Iris pigment epithelial cell (primary cell): ENCODE measurements at places on chromosomes 13 and 19.

DNA sequence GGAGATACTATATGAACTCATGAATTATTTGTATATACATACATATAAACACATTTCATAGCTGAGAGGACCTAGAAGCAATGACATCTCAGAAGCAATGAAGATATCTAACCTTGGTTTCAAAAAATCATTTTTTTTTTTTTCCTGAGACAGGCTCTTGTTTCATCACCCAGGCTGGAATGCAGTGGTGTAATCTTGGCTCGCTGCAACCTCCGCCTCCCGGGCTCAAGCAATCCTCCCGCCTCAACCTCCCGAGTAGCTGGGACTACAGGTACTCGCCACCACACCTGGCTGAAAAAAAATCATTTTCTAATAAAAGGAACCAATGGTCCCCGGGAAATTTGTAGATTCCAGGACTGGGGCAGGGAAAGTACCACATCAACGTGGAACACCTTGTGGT, 4.0 kb downstream of the ZNF565 start:
- peak; percentile 52 for DNase-seq

DNA sequence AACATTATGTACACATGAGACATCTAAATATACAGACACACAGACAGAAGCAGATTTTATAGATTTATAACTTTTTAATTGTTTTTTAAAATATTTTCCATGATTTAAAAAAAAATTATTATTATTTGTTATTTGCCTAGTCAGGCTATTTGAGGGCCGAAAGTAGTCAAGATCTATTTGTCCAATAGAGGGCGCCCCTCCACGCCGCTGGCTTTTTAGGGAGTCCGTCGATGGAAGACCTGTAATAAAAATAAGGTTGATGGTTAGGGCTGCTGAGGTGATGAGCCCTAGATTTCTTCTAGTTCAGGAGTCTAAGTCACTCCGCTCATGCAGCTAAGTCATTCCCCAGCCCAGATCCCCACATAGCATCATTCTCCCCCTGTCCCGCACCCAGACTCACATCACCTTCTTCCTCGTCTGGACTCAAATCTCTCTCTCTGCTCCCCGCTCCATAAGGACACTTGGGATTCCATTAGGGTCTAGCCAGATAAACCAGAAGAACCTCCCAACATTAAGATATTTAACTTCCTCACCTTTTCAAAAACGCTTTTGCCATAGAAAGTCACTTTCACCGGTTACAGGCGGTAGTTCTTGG, 33.9 kb upstream of the CEACAM21 start:
- peak; percentile 18 for DNase-seq

DNA sequence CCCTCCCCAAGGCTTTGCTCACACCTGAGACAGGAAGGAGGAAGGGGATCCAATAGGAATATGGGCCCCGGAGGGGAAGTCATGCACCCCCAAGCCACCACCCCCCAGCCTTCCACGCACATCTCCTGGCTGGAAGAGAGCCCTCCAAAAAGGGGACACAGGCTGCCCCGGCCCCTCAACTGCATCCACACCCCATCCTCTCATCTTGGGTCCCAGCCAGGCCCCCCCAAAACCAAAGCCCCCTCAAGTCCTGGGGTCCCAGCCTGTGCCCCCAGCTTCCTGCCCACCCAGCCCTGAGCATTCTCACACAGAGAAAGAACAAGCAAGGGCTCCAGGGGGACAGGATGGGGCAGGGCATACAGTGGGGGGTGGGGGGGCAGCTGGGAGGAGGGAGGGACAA, 12.1 kb downstream of the SMIM24 start:
- no peak for DNase-seq

DNA sequence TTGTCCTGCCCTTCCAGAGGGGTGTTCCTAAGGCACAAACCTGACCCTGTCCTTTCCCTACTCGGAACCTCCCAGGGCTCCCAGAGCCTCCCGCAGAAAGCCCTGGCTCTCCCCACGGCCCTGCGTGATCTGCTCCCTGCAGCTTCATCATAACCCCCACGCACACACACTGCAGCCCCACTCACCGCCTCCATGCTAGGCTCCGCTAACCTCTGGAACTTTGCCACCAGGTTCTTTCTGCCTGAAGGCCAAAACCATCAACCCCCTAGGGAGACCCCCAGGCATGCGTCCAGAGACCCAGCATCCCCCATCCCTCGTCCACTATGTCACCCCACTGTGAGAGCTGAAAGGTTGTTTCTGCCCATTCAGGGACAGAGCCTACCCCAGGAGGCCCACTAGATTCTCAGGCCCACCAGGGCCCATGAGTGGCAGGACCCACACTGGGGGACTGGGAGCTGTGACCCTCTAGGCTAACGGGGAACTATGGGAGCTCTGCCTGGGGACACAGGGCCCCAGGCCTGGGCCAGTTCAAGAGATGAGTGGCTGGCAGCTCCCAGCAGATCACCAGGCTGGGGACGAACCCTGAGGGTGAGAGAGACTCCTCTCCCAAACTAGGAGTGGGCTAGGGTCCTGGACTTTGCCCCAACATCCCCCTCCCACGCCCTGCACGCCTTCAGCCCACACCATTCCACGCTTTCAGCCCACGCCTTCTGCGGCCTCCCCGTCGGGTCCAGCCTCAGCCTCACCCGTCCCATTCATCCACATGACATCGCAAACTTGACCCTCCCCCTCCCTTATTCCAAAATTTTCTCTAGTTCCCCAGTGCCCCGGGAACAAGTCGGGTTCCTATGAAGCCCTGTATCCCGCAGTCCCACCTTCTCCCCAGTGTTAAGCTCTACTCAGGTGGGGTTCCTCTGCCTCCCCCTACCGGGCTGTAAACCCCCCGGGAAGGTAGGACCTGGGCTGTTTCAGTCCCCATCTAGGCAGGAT, 33.2 kb upstream of the PNMA8B start:
- no peak for DNase-seq

- no peak for DNase-seq
Measured at GRCh38 chr19:1865172-1866010, 2.0 kb upstream of the KLF16 start.

DNA sequence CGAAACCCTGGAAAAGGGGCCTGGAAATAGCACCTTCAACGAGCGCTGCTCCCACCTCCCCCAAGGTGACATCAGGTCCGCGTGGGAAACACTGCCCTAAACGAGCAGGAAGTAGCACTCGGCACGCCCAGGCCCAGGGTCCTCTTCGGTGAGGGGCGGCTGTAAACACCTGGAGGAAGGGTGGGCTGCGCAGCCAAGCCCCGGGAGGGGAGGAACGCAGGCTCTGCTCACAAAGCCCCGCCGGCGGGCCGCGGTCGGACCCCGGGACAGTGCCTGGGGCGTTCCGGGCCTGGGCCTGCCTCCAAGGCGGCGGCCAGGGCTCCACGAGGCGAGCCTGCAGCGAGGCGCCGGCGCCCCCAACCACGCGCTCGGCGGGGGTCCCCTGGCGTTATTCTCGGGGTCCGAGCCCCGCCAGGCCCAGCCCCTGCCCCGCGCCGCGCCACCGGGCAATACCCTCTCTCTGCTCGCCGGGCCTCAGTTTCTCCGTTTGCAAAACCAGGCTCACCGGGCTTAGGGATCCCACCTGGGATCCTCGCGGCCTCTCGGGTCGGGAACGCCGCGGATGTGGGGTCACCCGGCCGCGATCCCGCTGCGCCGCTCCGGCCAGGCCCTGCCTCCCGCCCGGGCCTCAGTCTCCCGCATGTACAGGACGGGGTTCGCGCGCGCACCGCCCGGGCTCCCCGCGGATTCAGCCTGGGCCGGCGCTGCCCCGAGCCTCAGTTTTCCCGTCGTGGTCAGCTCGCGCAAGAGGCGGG, 630 bp downstream of the RNF126 start:
- DNase-seq, result peak; percentile 35

DNA sequence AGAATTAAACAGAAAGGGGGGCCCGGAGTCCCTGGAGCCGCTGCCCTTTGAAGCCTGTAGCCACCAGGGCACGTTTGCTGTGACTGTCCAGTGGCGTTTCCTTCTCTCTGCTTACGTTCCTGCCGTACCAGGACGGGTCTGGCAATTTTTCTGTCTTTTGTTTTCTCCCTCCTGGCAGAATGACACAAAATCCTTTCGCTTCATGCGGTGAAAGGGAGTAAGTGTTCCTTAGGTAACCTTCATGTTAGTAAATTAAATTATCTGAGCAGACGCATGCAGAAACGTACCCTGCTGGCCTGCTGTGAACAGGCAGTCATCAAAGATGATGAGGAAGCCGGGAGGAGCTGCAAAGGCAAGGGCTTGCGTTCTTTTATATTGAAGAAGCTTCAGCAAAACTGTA, 299.3 kb upstream of the ARGLU1 start:
- peak; percentile 18 for DNase-seq

DNA sequence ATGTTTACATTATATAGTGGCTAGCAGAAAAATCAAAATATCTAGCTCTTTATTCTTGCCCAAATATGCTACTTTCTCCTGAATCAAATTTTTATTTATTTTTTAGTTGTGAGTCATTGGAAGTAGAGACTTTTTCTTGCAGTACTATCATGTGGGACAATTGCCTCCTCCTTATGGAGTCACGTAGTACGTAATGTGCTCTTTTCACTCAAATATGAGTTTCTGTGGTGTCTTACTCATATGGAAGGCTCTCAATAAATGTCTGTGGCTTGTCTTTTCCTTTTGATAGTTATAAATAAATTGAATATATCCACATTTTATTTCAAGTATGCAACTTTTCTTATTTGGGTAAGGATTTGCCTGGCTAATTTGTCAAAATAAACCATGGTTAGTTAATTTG, 1411.0 kb upstream of the SLC10A2 start:
- DNase-seq, result peak; percentile 94

DNA sequence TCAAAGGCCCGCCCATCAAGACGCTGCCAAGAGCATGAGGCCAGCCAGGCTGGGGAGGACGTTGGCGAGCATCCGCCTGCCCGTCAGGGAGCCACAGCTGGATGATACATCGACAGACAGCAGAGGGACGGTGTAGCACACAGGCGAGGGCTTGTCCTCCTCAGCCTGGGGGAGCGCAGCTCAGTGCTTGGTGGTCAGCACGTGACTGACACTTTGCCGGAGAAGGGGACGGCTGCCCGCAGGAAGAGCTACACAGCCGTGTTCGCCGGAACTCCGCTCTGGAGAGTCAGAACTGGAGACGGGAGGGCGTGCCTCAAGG, 34.1 kb downstream of the CSNK1G2 start:
- DNase-seq, result no peak

DNA sequence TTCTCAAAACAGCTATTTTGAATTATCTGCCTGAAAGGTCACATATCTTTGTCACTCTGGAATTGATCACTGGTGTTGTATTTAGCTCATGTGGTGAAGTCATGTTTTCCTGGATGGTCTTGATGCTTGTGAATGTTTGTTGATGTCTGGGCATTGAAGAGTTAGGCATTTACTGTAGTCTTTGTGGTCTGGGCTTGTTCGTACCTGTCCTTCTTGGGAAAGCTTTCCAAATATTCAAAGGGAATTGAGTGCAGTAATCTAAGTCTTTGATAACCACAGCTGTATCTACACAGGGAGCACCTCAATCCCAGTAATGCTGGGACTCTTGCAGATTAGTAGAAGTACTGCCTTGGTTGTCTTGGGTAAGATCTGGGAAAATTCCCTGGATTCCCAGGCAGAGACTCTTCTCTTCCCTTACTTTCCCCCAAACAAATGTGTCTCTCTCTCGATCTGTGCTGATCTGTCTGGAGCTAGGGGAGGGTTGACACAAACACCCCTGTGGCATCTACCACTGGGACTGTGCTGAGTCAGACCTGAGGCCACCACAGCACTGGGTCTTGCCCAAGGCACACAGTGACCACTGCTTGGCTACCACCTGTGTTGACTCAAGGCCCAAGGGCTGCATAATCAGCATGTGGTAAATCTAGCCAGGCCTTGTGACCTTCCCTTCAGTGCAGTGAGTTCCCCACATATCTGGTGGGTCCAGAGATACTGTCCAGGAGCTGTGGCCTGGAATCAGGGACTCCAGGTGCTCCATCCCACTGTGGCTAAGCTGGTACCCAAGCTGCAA, 5.5 kb upstream of the CYP4F3 start:
- no peak for DNase-seq

DNA sequence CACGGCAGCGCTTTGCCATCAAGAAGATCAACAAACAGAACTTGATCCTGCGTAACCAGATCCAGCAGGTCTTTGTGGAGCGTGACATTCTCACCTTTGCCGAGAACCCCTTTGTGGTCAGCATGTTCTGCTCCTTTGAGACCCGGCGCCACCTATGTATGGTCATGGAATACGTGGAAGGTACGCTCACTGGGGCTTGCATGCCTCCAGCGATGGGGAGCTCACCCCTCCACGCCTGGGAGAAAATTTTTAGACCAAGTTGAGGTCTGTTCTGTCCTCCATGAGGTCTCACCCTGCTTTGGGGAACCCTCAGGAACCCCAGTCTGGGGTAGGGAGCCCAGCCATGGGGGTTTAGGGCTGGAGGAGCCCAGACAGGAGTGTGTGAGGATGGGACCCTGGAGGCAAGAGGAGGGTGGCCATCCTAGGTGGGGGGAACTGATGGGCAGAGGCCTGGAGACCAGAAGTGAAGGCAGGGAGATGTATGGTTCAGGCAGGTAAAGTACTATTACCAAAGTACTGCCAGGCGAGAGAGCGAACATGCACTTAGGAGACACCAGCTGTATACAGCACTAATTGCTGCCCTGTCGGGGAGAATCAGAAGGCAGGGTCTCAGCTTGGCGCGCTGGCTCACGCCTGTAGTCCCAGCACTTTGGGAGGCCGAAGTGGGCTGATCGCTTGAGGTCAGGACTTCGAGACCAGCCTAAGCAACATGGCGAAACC, 22.3 kb upstream of the PIK3R2 start:
- no peak for DNase-seq

- DNase-seq, result no peak
Measured at GRCh38 chr13:51998723-51999509, 12.3 kb downstream of the ATP7B start.

- peak; percentile 42 for DNase-seq
Measured at GRCh38 chr19:54485851-54486250, 12.8 kb upstream of the CDC42EP5 start.

DNA sequence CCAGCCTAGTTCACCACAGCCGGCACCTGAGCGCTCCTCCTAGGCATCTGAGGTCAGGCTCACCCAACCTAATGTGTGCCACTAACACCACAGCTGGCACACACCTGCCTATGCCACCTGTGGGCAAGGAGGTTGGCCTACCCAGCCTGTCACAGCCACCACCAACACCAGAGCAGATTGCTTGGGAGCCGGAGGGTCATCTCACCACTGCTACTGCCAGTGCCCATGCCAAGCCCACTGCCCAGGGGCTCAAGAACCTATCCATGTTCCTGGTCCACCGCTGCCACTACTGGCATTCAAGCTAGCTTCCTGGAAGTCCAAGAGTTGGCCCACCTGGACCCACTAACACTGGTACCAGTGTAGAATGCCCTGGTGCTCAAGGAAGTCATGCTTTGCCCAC, 42.5 kb downstream of the F2RL3 start:
- no peak for DNase-seq
